MM.1S (cell line): ENCODE measurements at places on chromosomes 2 and 18.

- DNase-seq: no peak
Measured at GRCh38 chr2:239102266-239102665, 254.4 kb downstream of the TWIST2 start.

GRCh38 chr2:229642371-229642770 lies 72.0 kb downstream of the DNER start:
- DNase-seq: no peak

- no peak for DNase-seq
Measured at GRCh38 chr2:120103723-120104467, 91.0 kb downstream of the EPB41L5 start.

GRCh38 chr2:14932285-14932684 lies 299.8 kb downstream of the LRATD1 start:
- no peak for DNase-seq

GRCh38 chr18:78601923-78602322 lies 377.7 kb upstream of the SALL3 start:
- no peak for DNase-seq

DNA sequence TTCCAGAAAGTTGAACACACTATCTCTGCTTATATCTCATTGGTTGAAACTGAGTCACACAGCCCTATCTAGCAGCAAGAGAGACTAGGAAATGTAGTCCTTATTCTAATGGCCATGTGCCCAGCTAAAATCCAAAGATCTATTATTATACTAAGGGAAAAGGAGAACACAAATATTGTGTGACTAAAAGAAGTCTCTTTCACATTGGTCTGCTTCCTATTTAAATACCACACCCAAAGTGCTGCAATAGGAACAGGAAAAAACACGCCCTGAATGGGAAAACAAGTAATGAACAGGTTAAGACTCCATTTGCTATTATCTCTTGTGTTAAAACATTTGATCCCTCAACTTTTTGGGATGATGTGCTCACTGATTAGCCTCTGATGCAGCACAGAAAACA lies 86.8 kb upstream of the BARD1 start:
- DNase-seq: no peak

DNA sequence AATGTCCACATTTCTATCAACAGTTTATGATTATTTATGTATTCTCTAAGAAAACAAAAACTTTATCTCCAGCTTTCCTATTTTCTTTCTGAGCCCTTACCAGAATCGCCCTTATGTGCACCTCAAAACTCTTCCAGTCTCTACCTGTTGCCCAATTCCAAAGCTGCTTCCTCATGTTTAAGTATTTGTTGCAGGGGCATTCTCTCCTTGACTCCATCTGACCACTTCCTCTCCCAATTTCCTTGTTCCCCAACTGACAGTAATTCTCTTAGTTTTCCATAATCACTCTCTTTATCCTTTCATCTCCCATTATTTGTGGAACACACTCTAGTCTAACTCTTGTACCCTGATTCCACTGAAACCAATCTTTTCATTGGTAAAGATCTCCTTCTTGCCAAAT lies 105.4 kb upstream of the RBBP8 start:
- DNase-seq: no peak

DNA sequence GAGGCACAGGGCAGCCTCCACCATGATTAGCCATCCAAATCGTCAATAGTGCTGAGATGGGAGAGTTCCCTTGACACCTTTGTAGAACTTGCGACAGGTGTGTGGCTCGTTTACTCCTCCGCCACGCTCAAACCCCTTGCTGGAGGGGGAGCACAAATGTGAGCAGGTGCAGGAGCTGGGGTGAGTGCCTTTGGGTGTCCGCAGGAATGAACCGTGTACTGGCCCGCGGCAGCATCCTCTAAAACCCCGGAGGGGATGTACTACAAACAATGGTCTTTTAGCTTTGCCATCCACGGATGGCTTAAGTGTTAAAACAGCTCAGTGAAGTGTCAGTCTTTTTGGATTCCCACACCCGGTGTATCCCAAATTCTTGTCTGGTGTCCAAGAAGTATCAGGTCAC lies 21.4 kb upstream of the TDRD15 start:
- DNase-seq: no peak

DNA sequence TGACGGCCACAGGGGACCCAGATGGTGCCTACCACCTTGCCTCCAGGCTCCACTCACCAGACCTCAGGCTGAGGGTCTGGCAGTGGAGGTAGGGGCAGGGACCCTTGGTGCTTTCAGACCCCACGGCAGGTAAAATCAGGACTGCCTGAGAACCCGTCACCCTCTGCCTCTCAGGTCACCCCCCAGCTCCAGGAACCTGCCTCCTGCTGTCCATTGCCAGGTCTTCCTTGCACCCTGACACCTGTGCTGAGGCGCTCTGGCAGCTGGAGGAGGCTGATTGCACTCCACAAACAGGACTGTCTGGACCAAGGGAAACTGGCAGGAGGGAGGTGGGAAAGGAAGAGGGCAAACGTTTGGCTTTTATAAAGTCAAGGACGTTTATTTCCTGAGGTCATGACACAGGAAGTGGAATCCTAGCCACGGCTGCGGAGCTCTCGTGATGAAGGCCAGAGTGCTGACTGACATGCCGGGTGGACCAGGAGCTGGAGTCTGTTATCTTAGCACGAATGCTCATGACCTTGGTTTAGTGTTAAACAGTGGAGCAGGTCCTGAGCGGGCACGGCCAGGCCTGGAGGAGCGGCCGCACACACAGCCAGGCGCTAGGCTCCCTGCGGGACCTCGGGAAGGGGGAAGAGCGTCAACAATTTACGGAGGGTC lies 40.5 kb downstream of the ANO7 start:
- no peak for DNase-seq

DNA sequence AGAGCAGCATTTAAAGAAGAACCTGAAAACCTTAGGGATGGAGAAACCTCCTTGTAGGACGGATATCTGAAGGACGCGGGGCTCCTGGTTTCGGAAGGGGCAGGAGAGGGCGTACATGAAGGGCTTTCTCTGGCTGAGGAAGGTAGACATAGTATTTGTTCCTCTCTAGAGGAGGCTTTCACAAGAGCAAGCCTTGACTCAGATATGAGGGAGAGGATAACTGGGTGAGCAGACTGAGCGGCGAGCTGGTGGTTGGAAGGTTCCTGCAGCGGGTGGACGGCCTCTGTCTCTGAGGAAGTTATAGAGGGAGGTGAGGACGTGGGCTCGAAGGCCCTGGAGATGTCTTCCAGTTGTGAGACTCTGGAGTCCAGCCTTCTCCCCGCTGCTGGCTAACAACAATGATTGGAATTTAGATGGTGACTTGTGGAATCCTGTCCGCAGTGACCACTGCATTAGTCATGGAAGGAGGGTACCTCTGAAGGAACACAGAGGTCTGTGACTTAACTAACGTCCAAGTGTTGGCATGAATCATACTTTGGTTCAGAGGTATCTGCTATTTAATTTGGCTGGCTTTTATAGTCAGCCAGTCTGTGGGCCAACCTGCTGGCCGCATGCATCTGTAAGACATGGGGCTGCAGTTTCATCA lies 80.9 kb downstream of the ASAP2 start:
- DNase-seq: no peak

- DNase-seq: no peak
Measured at GRCh38 chr2:137023205-137023604, 257.9 kb downstream of the THSD7B start.

DNA sequence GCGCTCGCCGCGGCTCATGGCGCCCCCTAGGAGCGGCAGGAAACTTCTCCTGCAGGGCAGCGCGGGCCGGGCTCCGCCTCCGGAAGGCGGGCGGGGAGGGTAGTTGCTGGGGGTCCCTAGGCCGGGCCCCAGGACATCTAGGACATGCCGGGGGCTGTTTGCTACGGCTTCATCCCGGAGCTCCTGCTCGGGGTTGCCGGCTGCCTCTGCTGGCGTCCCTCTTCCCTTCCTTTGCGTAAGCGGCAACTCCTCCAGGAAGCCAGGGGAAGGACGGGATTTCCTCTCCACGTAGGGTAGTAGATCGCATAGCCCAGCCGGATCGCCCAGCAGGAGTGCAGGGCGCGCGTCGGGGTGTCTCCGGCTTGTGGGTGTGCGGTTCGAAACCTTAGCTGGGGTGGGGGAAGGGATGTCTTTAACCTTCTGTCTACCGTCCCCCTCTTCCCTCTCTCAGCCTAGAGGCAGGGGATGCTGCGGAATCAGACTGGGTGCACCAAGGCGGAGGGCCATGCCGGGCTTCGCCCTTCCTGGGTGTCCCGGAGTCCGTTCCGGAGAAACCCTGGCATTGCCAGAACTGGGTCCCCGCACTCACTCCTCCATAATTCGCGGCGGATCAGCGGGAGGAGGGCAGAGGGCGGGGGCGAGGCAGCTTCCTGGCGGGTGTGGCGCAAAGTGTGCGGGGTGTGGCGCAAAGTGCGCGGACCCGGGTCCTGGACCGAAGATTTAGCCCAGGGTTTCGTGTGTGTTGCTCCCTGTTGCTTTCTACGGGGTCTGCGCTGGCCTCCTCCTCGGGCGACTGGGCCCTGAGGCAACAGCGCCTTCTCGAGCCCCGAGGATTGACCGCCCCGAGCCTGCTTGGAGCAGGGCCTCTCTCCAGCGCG lies 12.2 kb upstream of the SKOR2 start:
- no peak for DNase-seq

DNA sequence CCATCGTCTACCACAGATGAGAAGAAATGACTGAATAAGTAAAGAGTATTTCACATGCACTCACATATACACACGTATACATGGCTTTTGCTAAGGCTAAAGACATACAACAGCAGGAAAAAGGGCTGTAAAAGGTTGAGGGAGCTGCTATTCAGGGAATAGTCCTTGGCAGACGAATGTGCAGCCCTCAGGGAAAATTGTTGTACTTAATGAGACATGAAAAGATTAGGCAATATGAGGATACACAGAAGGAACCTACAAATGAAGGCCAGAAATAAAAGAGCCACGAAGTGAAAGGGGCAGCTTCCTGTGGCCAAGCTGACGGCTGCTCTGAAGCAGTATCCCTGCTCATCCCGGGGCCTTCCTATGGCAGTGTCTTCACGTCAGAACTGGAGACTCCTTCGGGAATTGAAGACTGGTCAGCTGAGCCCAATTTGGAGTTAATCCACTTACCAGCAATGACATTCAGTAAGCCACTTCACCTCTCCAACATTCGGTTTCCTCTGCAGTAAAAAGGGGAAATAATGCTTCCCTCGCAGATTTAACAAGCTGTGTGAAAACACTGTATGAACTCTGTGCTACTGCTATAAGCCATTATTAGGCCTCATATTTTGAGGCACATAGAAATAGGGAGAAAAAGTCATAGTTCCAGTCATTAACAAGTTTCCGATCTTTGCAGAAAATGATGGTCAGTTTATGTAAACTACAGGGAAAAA lies 221.8 kb downstream of the STK39 start:
- DNase-seq: no peak

- DNase-seq: no peak
Measured at GRCh38 chr2:167310442-167310841, 422.2 kb downstream of the XIRP2 start.

GRCh38 chr2:60053791-60054190 lies 499.7 kb downstream of the BCL11A start:
- no peak for DNase-seq

DNA sequence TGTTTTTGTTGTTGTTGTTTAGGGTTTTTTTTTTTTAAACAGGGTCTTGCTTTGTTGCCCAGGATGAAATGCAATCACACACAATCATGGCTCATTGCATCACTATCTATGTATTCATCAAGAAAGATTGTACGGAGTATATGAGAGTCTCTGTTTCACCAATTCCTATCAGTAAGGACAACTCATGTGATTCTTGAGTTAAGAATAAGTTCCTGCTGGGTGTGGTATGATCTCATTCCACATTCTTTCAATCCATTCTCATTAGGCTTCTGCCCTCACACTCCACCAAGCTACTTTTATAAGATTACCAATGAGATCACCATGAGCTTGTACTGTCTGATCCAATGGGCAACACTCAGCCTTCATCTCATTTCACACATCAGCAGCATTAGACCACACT lies 9.1 kb upstream of the AP1S3 start:
- no peak for DNase-seq

DNA sequence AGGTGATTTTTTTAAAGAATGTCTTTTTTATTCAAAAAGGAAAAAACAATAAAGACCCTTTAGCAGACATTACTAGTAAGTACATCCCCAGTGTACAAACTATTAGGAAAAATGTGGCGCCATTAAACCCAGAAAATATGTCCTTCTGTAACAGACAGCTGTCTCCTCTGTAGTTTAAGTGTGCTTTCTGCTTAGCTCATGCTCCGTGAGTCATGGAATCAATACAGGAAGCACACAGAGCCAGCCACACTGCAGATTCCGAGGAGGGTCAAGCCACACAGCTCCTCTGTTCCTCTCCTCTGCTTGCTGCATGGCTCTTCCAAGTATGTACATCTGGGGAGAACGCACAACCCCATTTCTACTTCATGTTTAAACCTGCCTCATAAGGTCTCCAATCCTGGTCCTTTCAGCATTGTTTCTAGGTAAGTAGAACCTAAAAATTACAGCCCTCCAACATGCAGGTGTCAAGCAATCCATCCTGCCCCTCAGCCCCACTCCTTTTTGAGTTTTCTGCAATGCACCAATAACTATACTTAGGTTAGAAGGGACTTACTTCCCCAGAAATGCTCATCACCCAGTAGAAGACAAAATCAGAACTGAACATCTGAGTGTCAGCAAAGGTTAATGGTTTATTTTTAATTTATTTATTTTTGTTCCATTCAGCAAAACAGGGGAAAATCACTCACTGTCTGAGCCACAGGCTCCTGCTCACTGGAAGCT lies 37.5 kb downstream of the ACVR1 start:
- DNase-seq: no peak

DNA sequence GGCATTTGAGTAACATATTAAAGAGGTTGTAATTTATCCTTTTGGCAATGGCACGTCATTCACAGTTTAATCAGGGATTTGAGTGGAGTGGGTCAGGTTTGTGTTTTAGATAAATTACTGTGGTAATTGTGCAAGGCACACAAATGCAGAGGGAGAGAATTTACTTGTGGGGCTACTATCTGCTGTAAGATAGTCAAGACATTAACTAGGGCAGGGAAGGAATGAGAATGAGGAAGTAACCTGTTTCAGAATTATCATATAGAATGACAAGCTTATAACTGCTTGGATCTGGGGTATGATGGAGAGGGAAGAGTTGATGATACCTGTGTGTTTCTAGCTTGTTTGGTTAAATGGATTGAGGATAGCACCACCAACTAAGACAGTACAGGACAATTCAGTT lies 58.9 kb upstream of the ZSWIM2 start:
- DNase-seq: no peak

DNA sequence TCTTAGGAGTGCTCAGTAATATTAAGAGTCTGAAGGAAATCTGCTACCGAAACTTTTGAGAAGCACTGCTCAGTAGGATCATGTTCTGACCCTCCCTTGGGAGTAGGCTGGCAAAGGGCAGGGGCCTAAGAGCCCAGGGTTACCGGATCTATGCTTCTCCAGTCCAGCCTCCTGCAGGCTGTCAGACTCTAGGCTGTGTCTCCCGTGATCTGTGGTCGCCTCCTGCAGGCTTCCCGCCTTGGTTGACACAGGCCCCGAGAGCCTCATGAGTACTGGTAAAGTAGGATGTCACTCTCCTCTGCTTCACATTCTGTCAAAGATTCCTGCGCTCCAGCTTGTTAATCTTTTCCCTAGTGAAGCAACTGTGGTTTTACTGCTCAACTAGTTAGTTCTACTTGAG lies 647.8 kb upstream of the RAB6C start:
- DNase-seq: no peak
